ENCODE measurements at places on chromosomes 2 and 18.

- no peaks in the 10 kb centered on the region for H3K36me3 ChIP-seq
- peaks cover 2% of the 10 kb centered on the region for H3K27me3 ChIP-seq
- no peak overlapping the region for H3K27ac ChIP-seq
- H3K4me3 ChIP-seq = no peak overlapping the region
- DNase-seq = no peak
These were observed 734.5 kb downstream of the MBD2 start for GRCh38 chr18:53490019-53490418.

DNA sequence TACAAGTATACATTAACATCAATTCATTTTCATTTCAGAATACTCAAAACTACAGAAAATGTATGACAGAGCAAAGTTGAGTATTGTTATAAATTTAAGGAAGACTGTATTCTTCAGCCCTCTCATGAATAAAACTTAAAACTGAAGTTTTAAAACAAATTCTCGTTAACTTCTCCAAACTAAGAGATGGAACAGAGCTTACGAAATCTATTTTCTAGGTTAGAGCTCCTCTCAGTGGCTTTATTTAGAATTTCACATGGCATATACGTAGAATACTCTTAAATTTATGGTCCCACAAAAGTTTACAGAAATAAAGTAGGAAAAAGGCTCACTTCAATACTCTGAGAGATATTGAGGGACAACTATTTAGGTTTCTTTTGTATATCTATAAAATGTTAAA lies 612.1 kb downstream of the KCNJ3 start:
- no peak overlapping the region for H3K4me3 ChIP-seq
- H3K27me3 ChIP-seq = no peaks in the 10 kb centered on the region
- DNase-seq = no peak
- no peak overlapping the region for H3K27ac ChIP-seq
- no peaks in the 10 kb centered on the region for H3K4me1 ChIP-seq

DNA sequence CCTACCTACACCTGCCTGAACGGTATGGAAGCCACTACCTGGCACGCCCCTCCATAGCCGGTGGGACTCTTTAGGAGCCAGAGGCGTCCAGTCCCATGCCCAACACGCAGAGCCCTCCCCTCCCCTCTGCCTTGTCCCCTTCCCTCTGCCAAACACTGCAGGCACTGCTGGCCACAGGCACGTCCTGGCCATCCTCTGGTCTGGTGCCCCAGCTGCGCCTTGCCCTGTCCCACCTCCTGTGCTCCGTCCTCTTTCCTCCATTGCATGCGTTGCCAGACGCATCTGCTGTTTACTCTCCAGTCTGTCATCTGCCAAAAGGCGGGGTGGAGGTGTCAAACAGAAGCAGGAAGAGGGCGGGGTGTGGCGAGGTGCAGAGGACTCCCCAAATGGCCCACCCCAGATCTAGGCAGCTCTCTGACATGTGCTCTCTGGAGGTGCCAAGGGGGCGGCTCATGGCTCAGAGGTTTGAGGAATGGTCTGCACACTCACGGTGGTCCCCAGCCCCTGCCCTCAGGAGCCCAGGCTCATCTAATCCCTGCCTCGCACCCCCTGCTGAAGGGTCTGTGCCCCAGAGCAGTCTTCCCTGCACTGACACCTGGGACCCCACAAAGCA lies 45.1 kb downstream of the HS6ST1 start:
- DNase-seq = no peak
- H3K27ac ChIP-seq = no peak overlapping the region
- H3K4me3 ChIP-seq = no peak overlapping the region
- peaks cover 25% of the 10 kb centered on the region for H3K36me3 ChIP-seq

DNA sequence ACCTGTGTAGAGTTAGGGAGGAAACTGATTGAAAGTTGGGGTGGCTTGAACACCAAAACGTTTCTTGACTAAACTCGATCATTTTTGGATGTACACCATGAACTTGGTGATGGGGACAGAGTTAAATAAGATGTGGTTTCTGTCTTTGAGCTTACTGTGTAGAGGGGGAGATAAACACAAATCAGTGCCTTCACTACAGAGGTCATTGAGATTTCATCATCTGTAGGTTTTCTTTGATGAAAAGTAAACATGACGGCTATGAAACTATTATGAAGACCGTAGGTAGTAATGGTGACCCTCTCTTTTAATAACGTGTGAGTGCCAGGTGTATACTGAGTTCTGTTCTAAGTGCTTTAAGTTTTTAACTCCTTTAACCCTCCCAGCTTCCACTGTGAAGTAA lies 6.5 kb downstream of the LCLAT1 start:
- H3K4me1 ChIP-seq = peaks cover 33% of the 10 kb centered on the region
- no peaks in the 10 kb centered on the region for H3K36me3 ChIP-seq
- H3K4me3 ChIP-seq = no peak overlapping the region
- no peak overlapping the region for H3K27ac ChIP-seq

DNA sequence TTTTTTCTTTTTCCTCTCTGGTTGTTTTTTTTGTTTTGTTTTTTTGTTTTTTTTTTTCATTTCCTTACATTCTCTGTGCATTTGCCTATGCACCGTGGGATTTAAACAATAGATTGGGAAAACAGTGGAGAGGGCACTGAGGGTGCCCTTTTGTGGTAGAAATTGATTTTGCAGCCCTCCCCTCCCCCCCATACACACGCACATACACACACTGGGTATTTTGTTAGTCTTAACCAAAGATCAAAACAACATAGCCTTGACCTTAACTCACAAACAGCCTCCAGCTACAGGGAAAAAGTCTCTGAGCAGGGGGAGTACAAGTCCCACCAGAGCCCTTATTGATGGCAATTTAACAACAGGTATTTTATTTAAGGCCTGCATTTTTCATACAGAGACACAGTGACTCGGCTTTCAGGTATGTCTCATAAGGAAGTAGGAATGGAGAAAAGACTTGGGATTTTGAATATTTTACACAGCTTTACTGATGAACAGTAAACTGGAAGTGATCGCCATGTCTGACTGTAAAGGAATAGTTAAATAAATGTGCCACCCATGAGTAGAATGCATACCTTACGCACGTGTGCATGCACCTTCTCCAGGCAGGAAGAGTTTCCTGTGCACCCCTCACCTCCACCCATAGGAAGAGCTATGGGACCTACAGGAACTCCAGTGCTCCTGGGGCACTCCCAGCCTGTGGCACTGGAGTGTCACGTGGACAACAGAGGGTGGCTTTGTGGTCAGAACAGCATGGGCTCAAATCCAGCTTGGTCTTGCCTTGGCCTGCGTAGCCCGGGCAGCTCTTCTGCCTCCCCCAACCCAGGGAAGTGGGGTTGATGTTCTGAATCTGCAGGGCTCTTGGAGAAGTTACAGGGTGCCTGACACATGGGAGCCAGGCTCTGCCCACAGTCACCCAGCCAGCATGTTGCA lies 266.4 kb downstream of the ANAPC1 start:
- no peaks in the 10 kb centered on the region for H3K36me3 ChIP-seq
- peaks cover 19% of the 10 kb centered on the region for H3K4me1 ChIP-seq
- peak overlapping the region; percentile 88 for H3K27ac ChIP-seq
- no peak overlapping the region for H3K4me3 ChIP-seq
- no peak for DNase-seq

DNA sequence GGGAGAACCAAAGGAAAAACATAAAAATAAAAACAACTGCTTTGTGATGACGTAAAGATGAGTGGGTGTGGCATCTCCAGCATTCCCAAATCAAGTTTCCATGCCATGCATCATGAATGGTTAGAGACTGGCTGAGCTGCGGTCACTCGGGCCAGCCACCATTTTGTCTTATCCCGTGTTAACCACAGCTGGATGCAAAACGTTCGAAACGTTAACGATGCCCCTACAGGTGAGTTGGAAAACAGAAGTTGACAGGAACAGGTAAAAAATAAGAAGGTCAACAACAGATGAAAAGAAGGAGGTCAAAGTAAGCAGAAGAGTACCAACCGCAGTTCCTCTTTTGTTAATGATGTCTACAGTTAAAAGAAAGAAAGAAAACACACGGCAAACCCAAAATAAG lies 411.1 kb downstream of the NRXN1 start:
- DNase-seq = no peak
- no peaks in the 10 kb centered on the region for H3K27me3 ChIP-seq
- H3K4me3 ChIP-seq = no peak overlapping the region

GRCh38 chr2:112004253-112004645 lies 50.8 kb upstream of the TMEM87B start:
- peaks cover 41% of the 10 kb centered on the region for H3K36me3 ChIP-seq
- no peak overlapping the region for H3K27ac ChIP-seq
- no peaks in the 10 kb centered on the region for H3K27me3 ChIP-seq
- no peak for DNase-seq
- H3K4me3 ChIP-seq = no peak overlapping the region

DNA sequence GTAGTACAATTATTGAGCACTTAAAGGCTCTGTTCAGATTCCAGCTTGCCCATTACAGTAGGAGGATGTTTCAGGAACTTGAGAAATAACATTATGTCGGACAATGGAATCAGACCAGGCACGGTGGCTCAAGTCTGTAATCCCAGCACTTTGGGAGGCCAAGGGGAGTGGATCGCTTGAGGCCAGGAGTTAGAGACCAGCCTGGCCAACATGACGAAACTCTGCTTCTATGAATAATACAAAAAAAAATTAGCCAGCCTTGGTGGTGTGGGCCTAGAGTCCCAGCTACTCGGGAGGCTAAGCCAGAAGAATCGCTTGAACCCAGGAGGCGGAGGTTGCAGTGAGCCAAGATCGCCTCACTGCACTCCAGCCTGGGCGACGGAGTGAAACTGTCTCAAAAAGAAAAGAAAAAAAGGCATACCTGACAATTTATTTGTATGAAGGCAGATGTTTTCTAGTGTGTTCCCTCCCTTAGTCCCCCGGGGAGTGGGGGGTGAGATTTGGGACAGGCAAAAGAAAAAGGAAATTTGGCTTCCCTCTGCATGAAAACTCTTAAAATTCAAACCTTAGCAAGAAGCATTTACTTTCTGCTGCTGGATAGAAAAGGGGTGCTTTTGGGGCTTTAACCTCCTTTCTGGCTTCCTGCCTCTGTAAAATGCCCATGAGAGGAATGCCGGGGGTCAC lies 13.7 kb upstream of the ZNF532 start:
- no peak overlapping the region for H3K4me3 ChIP-seq
- peaks cover 46% of the 10 kb centered on the region for H3K4me1 ChIP-seq
- H3K27me3 ChIP-seq = peaks cover 2% of the 10 kb centered on the region
- peak overlapping the region; percentile 91 for H3K27ac ChIP-seq
- no peak for DNase-seq
- no peaks in the 10 kb centered on the region for H3K36me3 ChIP-seq

- DNase-seq = no peak
- no peaks in the 10 kb centered on the region for H3K27me3 ChIP-seq
- H3K4me1 ChIP-seq = peaks cover 23% of the 10 kb centered on the region
- H3K27ac ChIP-seq = no peak overlapping the region
These were observed 27.9 kb downstream of the PUM2 start for GRCh38 chr2:20322527-20323300.

DNA sequence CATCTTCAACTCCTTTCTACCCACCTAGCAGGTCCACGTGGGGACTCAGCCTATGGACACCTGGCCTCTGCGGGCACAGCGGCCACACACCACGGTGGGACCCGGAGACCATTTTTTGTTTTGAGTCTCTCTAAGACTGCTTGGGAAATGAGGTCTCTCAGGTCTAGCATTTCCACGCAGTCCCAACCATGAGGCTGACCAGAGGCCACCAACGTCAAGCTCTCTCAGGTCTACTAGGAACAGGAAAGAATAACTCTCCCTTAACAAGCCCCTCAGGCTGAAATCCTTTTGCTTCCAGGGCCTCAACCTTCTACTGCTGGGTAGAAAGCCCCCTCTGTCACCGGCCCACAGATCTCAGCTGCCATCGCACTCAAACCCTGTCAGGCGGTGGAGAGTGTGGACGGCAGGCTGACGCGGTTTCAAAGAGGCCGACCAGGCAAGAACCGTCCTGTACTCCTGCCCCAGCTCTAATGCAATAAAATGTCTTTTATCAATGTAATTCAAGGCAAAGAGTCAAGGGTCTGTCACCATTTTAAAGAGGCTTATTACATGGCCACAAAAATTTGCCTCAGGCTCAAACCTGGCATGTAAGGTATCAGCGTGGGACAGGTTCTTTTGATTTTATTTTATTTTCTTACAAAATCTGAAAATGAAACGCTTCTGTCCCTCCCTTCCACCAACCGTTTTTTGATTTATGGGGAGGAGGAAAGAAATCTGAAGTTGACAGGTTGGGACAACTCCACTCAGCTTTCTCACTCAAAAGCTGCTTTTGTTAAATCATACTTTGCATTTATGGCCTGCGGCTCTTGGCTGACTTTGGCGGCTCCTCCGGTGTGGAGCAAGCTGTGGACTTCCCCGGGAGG lies 74.0 kb downstream of the BCL11A start:
- no peak overlapping the region for H3K4me3 ChIP-seq
- H3K36me3 ChIP-seq = no peaks in the 10 kb centered on the region
- peak overlapping the region; percentile 95 for H3K27ac ChIP-seq
- peaks cover 87% of the 10 kb centered on the region for H3K4me1 ChIP-seq
- no peaks in the 10 kb centered on the region for H3K27me3 ChIP-seq
